ENCODE measurements at places on chromosomes 4 and X.

DNA sequence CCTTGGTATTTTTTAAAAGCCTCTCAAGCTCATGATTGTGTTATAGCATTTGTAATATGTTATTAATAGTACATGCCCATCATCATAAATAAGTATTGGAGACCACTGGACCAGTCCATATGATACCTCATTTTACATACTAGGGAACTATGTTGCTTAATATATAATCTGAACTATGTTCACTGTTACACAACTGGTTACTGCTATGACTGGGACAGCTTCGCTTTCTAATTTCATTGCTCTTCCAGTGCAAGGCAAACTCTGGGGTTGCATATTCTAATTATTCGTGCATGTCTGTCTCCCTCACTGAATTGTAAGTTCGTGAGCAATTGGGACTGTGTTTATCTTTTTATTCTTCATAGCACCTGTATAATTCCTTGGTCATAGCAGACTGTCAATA, 330.5 kb downstream of the RAPGEF2 start:
- no peak for DNase-seq

- no peak for DNase-seq
These were observed 38.6 kb downstream of the LNX1 start for GRCh38 chr4:53552711-53553110.

- DNase-seq: no peak
These were observed 196.2 kb downstream of the SNCA start for GRCh38 chr4:89640620-89641366.

DNA sequence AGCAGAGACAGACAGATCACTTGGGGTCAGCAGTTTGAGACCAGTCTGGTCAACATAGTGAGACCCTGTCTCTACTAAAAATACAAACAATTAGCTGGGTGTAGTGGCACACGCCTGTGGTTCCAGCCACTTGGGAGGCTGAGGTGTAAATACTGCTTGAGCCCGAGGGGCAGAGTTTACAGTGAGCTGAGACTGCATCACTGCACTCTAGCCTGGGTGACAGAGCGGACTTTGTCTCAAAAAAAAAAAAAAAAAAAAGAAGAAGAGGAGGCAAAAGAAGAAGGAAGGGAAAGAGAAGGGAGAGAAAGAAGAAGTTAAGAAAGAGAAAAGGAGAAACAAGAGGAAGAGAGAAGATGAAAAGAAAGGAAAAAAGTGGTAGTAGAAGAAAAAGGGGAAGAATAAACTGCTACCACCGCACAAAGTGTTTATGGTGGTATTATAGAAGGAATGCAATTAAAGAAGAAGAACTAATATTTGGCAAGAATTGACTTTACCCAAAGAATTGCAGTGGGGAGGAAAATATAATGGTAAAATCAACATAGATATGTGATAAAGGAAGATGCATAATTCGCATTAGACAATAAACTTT, 19.6 kb upstream of the NSUN7 start:
- DNase-seq: no peak

DNA sequence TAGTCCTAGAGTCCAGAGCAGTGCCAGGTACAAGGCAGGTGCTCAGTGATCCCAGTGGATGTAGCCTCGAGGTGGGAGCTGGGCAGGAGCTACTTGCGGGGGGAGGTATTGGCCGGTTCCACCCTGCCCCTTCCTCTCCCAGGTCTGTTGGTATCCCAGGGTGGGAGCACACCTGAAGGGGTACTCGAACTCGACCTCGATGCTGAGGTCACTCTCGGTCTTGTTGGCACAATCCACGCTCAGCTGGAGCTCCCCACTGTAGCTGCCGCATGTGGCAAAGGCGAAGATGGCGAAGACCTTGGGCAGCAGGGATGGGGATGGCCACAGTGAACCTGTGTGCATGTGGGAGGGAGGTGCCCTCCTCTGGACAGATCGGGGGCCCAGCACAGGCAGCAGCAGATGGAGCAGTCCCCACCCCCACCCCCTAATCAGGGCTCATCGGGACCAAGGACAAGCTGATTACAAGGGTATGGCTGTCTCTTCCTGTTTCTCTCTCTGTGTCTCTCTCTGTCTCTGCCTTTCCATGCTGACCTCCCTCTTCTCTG, 2.4 kb downstream of the SYP start:
- no peak for DNase-seq

DNA sequence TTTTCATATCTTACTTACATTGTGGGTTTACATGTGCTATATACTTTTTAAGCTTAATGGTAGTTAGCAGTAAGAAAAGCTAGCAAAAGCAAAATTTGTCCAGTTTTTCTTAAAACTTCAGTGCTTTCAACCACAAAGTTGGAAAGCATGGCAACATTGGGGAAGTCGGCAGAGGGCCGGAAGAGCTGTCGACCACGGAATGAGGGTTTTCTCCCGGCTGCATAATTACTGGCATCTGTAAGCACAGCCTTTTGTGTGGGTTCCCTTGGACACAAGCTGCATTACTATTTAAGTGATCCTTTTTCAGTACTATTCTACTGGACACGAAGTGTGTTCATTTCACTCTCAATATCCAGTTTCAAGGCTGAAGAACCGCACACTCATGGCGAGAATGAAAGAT, 560.4 kb downstream of the ANKRD50 start:
- no peak for DNase-seq

GRCh38 chr4:22237155-22237751, 278.6 kb downstream of the ADGRA3 start:
- DNase-seq: peak; percentile 26

DNA sequence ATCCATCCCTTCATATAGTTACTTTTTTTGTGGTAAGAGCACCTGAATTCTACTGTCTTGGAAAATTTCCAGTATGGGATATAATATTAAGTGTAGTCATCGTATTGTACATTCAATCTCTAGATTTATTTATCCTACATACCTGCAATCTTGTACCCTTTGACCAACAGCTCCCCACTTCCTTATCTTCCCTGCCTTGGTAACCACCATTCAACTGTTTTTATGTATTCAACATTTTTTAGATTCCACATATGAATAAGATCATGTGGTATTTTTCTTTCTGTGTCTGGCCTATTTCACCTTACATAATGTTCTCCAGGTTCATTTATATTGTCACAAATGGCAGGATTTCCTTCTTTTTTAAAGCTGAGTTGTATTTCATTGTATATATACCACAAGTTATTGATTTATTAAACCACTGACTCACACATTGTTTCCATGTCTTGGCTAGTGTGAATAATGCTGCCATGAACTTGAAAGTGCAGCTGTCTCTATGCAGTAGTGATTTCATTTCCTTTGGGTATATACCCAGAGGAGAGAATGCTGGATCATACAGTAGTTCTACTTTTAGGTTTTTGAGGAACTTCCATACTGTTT, 572.5 kb downstream of the MAGEB5 start:
- no peak for DNase-seq

- DNase-seq: no peak
These were observed 10.7 kb downstream of the COL25A1 start for GRCh38 chr4:109291707-109292238.

- DNase-seq: no peak
These were observed 95.3 kb downstream of the ZAR1 start for GRCh38 chr4:48585401-48585800.

DNA sequence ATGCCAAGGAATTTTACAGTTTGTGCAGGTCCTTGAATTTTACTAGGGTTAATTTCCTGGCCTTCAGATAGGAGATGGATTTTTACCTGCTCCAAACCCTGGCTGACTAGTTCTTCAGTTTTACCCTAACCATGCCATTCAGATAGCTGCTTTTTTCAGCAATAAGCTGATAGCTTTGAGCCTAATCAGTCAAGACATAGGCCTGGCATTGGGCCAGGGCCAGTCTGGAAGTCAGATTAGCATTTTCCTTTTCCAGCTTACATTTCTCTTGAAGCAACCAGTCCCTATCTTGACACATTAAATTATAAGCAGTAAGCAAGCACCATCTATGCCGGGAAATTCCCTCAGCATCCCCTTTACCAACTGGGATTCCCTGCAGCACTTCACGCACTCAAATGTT, 177.1 kb downstream of the ADGRA3 start:
- no peak for DNase-seq

- no peak for DNase-seq
These were observed 333.8 kb upstream of the GRIA3 start for GRCh38 chrX:122850326-122850725.

GRCh38 chr4:42167709-42168108, 15.3 kb upstream of the BEND4 start:
- no peak for DNase-seq

DNA sequence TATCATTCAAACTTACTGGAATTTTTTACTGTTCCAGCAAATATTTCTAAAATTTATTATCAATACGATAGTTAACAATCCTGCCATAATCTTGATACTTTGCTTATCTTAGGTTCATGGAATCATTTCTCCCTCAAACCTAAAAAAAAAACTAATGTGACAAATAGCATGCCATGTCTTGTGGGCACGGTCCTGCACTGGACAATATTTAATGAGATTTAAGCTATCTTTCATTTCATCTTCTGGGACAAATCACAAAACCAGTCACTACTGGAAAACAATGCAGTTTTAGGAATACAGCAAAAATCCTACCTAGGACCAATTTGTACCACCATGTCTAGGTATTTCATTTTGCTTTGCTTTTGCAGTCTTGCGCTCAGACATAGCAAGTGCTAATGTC, 93.7 kb downstream of the FRYL start:
- DNase-seq: no peak

DNA sequence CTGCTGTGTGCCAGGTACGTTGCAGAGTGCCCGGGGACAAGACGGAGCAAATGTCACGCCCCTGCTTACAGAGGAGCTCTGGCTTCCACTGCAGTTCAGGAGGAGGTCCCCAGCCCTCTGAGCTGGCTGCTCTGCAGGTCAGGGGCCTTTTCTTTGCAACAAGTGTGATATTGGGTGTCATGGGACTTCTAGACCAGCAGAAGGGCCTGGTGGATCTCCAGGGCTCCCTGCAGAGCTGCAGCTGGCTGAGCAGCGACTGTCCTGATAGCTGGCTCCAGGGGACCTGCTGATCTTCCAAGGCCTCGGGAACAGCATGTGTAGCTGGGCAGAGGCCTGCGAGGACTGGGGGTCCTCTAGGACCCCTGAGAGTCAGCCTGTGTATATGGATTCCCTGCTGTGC, 120.4 kb downstream of the SORCS2 start:
- DNase-seq: no peak

DNA sequence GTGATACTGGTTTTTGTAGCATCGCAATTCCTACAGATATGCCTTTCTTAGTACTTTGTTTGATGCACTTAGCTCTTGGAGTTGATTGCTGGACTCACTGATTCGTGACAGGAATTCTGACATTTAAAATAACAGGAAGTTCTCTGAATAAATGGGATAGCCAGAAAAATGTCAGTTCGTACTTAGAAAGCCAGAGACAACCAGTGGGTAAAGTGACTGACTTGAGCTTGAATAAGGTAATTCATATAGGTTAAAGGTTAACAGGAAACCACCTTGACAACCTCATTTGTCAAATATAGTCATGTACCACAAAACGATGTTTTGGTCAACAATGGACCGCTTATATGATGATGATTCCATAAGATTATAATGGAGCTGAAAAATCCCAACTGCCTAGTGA, 181.4 kb downstream of the RPA4 start:
- DNase-seq: no peak

- no peak for DNase-seq
These were observed 30.8 kb downstream of the NR0B1 start for GRCh38 chrX:30278365-30278764.

GRCh38 chr4:23887173-23887572, 2.7 kb downstream of the PPARGC1A start:
- no peak for DNase-seq

- no peak for DNase-seq
These were observed 44.0 kb upstream of the IGFBP7 start for GRCh38 chr4:57154191-57154590.

GRCh38 chr4:118968005-118968404, 79.4 kb downstream of the SYNPO2 start:
- peak; percentile 38 for DNase-seq

GRCh38 chr4:102988429-102989020, 31.0 kb downstream of the SLC9B1 start:
- no peak for DNase-seq

DNA sequence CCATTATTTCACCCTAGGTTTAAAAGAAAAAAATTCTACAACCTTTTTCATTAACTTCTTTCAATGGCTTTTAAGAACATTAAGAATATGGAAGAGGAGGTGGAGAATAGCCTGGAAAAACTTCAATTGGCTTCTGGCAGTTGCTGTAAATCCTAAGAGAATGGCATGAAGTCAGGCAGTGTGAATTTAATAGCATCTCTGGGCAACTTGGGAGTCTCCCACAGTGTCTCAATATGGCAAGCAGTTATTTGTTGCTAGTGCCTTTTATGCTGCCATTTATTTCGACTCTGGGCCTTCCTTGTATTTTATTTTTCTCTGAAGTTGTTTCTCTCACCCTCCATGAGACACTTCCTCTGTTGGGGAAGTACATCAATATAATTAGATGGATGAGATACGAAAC, 322.1 kb downstream of the CBLL2 start:
- no peak for DNase-seq

GRCh38 chr4:160947653-160948052, 1216.1 kb downstream of the FSTL5 start:
- DNase-seq: no peak

DNA sequence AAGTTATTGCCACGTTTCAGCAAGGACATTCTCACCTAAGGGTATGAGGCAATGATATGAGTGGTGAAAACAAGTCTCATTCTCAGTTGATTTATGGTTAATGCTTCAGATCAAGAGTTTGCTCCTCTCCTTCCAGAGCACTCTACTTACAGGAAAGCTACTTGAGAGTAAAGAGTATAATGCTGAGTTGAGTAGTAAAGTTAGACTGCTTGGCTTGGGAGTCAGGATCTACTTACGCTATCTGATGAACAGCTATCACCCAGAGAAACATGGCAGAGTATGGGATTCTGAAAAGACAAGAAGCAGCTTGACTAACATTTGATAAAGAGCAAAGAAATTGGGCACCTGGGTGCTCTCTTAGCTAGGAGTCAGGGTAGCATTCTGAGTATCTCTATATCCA, 211.8 kb downstream of the GLUD2 start:
- no peak for DNase-seq

DNA sequence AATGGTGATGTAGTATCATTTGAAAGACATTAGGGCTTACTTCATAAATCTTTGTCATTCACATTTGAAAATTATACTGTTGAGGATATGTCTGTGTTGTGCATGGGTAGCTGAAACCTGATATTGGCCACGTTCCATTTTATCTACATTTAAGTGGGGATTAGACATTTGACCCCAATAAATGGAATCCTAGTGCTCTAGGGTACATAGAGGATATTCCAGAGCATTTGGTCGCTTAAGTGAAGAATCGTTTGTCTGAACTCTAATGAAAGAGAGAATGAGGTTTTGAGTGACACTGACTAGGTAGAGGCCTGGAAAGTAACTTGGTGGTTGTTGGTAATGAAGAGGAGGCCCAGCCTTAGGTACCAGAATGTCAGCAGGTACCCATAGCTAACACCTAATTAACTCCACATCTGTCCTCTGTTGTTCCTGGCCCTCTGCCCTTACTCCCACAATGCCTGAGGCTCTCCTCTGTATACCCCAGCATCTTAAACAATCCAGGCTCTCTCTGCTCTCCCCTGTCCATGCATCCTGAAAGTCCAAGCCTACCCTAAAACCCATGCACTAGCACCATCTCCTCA, 299.5 kb upstream of the KLF3 start:
- DNase-seq: no peak

- no peak for DNase-seq
These were observed 487.6 kb upstream of the BOD1L1 start for GRCh38 chr4:14115106-14115505.

Measured in head of caudate nucleus (tissue), 42 donors.